ENCODE measurements at places on chromosomes 4 and X.

DNA sequence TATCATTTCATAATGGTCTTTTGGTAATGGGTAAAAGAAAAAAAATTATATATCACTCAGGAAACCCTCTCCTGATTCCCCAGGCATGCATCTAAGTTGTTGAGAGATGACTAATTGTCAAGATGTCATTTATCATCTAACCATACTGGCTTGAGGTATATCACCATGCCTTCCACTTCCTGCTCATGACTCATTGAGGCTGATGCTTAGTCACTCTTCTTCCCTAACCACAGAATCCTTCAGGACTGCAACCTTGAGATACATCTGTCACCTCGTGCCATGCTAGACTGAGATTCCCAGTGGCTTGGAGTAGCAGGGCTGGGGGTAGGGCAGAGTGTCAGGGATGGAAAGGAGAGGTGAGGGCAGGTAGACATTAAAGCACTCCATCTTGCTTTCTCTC is 782.5 kb upstream of the INTU start:
- DNase-seq: peak; percentile 98

- DNase-seq: no peak
Observed at GRCh38 chr4:121299367-121299766, 81.5 kb downstream of the QRFPR start.

DNA sequence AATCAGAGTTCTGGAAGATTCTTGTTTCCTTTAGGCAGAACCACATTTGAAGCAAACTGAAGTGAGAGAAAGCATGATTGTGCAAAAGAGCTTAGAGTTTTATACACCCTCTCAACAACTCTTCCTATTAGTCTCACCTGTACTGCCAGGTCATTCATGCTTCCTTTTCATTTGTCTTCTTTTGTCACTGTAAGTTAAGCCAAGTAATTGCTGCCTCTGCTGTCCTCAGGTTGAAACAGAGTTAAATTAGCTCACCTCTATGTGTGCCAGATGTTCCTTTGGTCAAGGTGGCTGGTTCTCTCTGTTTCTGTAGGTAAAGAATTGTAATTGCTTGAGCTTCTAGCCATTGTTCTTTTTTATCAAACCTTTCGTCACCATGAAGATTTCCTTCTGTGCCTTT is 41.1 kb upstream of the HPGD start:
- DNase-seq: no peak

DNA sequence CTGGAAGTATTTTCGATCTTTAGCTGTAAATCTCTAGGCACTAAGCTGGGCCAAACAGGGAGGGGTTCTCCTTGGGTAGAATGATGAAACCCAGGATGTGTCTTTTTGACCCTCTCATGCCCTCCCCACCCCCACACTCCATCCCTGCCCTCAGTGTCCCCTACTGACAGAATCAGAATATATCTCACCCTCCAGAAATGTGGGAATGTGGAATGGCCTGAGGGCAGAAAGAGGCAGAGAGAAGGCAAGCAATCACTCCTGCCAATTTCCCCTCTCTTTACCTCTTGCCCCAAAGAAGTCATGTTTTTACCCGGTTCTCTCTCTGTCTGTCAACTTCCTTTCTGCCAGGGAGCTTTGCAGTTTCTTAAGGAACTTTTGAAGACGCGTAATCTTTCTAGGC is 34.4 kb downstream of the RAP2C start:
- peak; percentile 1 for DNase-seq
